ENCODE measurements at places on chromosomes 6 and 20. TPM values are rescaled to one million over a fixed set of nuclear protein-coding genes. Genes with fewer than 3 reads are reported as not detected.
A peak's percentile ranks its signal among the peaks of the same experiment; 100 is the strongest.

DNA sequence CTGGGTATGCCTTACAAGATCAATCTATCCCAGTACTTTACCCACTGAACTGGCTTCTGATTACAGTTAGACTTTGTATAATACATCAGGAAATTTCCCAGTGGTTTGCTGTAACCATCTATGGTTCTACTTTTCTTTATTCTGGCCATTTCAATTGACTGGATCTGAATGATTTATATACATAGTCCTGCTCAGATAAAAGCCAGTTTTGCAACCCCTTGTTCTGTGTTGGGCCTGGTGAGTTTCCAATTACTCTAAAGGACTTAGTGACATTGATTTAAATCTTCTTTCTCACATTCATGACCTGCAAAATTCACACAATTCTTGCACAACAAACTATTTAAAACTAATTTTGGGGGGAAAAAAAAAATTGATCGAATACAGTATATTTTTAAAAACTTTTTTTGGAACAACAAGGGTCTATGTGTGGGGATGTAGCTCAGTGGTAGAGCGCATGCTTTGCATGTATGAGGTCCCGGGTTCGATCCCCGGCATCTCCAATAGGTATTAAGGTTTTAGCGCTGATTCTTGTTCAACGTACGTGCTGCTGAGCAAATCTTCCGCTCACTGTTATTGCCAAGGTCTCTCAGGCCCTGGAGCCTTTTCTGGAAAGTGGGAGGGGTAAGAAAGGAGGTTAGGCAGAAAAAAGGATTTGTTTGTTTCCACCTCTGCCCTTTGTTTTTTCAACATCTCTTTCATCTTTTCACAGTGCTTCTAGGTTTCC lies 117.5 kb downstream of the GPX5 start:
- no peak for DNase-seq
- peaks cover 3% of the 10 kb centered on the region for H3K4me1 ChIP-seq
- no peak overlapping the region for H3K4me3 ChIP-seq
- H3K36me3 ChIP-seq: no peaks in the 10 kb centered on the region

The SLC26A8 gene
- not detected for total RNA-seq

- DNase-seq: no peak
- peak overlapping the region; percentile 88 for H3K27ac ChIP-seq
- H3K4me1 ChIP-seq: peaks cover 63% of the 10 kb centered on the region
- no peaks in the 10 kb centered on the region for H3K36me3 ChIP-seq
- H3K27me3 ChIP-seq: peaks cover 75% of the 10 kb centered on the region
These were observed 1.3 kb downstream of the SOBP start for GRCh38 chr6:107491138-107491609.

The C6orf141 gene
- total RNA-seq: 22.8 TPM

The TCEA2 gene
- total RNA-seq: 14.8 TPM

GRCh38 chr20:4320291-4320690 lies 304.9 kb upstream of the RNF24 start:
- no peaks in the 10 kb centered on the region for H3K36me3 ChIP-seq
- no peak for DNase-seq
- H3K27ac ChIP-seq: no peak overlapping the region

Data from esophagus squamous epithelium (tissue), 5 donors.